ENCODE measurements at places on chromosomes 5 and 9. TPM values are rescaled to one million over a fixed set of nuclear protein-coding genes. Genes with fewer than 3 reads are reported as not detected.

GRCh38 chr9:123329329-123329955 lies 26.6 kb upstream of the CRB2 start:
- no peak for DNase-seq

Gene GLRA1
- not detected for total RNA-seq

DNA sequence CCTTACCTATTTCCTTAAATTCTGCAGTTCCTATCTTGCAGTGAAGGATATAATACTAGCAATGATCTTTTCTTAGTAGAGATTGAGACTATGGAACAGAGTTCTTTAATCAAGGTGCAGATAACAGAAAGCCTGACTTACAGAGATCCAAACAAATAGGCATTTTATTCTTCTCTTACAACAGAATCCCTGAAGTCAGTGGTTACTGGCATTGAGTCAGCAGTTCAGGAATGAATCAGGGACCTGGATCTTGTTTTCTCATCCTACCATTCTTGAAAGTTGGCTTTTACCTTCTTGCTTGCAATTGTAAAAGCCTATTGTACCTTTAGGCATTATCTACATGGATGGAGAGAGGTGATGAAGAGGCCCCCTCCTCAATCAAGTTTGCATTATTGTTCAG lies 47.5 kb upstream of the TLE4 start:
- no peak for DNase-seq

Gene DOLK
- total RNA-seq: 15.3 TPM

DNA sequence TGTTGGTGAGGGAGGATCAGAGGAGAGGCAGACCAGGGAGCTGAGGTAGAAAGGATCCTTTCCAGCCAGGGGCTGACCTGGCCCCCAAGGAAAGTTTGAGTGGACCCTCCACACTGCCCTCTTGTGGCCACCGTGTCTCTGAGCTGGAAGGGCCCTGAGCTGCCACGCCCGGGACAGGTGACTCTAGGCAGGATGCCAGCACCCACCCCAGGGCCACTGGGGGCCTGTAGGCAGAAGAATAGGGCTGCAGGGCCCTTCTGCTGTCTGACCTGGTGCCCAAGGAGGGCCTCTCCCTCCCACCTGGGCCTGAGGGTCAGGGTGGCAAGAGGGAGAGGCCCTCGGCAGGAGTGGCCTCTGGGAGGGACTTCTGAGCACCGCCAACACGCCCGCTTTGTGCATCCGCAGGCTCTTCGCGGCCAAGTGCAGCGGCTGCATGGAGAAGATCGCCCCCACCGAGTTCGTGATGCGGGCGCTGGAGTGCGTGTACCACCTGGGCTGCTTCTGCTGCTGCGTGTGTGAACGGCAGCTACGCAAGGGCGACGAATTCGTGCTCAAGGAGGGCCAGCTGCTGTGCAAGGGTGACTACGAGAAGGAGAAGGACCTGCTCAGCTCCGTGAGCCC lies 76.8 kb downstream of the LMX1B start:
- DNase-seq: no peak

Gene TLX3
- not detected for total RNA-seq

Gene CDH12
- not detected for total RNA-seq

- DNase-seq: no peak
Measured at GRCh38 chr5:96023518-96023917, 61.9 kb upstream of the ELL2 start.

Gene SPATA31D4
- total RNA-seq: not detected

- DNase-seq: no peak
Measured at GRCh38 chr9:78320875-78321496, 24.1 kb downstream of the PSAT1 start.

GRCh38 chr9:131475956-131476776 lies 26.6 kb upstream of the POMT1 start:
- DNase-seq: no peak

GRCh38 chr5:56233230-56233629 lies at the start of gene ANKRD55:
Gene ANKRD55, minus strand, starts transcription at chr5:56233330. Its CDS starts 417 bp downstream, at chr5:56232913.
- DNase-seq: no peak

Gene EPB41L4A
- total RNA-seq: 21.0 TPM

All from esophagus squamous epithelium (tissue), 5 donors.